AG10803 (cell line): ENCODE measurements at places on chromosomes 3 and 15.

GRCh38 chr15:71685420-71685993 lies 124.8 kb upstream of the NR2E3 start:
- peak; percentile 16 for DNase-seq

DNA sequence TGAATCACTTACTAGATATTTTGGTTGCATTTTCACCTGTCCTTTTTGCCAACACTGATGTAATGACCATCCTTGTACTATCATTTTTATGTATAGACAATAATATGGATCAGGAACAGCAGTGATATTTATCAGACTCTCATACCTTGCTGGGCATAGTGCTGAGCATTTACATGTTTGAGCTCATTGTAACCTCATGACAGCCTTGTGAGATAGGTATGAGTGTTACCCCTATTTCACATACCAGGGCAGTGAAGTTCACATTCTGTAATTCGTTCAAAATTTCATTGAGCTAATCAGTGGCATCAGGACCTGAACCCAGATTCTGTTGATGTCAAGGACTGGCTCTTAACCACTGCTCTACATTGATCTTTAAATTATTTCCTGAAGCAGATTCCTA lies 221.5 kb upstream of the TBL1XR1 start:
- no peak for DNase-seq

DNA sequence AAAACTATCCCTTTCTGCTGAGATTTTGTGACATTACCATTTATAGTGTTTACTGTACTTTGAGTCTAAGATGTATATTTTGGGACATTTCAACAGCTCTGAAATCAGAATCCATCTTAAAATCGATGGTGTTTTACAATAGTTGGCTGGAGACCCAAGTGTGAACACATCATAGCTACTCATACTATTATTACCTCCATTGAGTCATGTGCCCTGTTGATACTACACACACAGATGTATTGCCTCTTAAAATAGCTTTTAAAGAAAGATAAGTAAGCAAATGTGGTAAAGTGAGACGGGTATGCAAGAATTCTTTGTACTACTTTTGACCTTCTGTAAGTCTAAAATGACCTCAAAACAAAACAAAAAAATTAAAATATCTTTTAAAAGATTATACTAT lies 6.7 kb downstream of the LMOD3 start:
- DNase-seq = peak; percentile 13

GRCh38 chr15:56337084-56337725 lies 28.0 kb upstream of the TEX9 start:
- DNase-seq = no peak

DNA sequence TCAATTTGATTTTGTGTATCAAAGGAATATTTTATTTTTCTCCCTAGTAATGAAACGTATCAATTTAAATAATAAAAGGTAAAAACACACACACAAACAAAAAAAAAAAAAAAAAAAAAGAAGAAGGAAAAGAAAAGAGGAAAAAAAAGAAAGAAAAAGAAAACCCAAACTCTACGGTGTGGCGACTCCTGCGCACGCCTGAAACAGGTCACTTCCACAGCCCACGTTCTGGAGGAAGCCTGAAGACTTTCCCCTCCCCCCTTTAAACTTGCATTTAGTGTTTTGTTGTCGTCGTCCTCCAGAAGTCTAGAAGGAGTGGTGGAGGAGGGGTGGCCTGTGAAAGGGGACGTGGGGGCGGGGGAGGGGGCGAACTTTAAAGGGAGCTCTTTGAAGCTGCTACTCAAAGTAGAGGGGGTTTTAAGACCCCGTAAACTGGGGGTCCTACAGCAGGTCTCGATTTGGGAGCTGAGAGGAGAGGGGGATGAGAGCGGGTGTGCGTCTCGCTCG lies 2.3 kb upstream of the TLE3 start:
- no peak for DNase-seq

GRCh38 chr3:51711352-51712037 lies 4.6 kb downstream of the GRM2 start:
- no peak for DNase-seq

DNA sequence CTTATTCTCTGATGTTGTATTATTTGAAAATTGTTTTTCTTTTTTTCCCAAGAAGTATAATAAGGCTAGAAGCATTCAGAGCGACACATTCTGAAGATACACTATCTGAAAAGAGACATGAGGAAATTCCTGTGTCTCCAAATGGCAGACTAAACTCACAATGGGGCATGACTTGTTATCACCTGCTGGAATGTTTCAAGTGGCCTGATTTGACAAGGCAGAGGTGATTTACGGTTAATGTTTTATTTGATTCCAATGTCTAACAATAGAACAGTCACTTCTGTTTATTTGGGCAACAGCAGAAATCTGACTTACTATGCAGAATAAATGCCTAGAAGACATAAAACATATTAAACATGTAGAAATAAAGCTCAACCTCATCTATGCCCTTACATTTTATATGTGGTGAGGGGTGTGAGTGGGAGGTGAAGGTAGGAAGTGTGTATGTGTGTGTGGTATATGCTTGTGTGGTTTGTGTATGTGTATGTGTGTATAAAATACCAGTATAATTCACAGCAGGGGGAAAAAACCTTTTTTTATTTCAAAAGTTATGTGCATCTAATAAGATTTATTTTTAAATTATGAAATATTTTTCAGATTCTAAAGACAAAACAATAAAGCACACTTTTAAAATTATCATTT lies 1051.7 kb downstream of the ROBO2 start:
- DNase-seq = no peak

DNA sequence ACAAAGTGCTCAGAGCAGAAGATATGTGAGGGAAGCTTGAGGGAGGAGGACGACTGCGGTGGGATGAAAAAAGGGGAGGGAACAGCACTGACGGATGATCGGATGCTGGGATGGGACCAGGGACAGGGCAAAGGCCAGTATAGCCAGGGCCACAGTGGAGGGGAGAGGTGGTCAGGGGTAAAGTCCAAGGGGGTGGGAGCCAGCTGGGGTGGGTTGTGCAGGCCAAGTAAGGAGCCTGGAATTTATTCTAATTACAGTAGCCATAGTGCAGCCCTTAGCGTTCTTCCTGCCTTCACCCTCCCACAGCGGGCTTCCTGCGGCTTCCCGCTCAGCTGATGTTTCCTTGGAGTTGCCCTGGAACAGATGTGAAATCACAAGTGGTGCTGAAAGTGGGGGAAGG lies 7.6 kb upstream of the APEH start:
- peak; percentile 36 for DNase-seq

DNA sequence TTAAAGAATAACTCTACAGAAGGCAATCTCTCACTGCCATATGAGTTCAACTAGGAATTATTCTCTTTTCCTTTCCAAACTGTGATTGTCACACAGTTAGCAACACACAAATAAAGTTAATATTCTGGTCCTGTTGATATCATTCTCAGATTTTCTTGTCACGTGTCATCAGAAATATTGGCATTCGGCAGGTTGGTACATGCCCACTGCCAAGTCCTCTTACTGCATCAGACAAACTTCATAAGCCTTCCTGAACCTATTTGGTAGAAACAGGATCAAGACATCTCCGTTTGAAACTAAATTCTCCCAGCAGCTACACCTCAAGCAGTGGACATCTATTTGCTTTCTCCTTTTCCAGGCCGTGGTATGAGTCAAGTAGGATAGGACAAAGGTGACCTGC lies 177.9 kb upstream of the SOX2 start:
- no peak for DNase-seq

- peak; percentile 33 for DNase-seq
These were observed 109.2 kb downstream of the CPNE4 start for GRCh38 chr3:131925571-131925970.
